ENCODE measurements at places on chromosomes 2 and 18.

- no peak for DNase-seq
Measured at GRCh38 chr2:230953845-230954244, 28.8 kb upstream of the GPR55 start.

- DNase-seq = no peak
Measured at GRCh38 chr18:37559194-37559593, 6.4 kb downstream of the CELF4 start.

DNA sequence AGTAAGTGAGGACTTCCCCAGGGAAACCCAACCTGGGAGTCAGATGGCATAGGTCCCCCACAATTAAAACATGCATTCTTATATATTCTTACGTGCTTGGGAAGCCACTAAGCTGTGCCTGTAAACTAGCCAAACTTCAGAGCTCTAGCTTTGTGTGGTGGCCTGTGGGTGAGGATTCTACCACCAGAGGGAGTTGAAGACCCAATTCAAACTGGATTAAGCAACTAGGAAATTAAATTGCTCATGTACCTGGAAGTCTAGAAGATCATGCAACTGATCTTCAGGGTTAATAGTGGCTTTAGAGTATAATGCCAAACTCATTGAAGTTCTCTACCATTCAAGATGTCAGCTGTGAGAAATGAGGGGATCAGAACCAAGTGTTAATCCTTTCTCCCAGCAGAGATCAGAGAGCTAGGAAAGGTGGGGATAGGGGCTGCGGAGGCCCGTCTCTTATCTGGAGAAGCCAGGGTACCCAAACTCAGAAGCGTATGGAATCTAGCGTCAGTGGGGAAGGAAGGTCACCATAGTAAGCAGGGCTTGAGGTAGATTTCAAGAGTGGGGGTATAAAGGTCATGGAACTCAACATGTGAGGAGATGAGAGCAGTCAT is 53.2 kb upstream of the CCDC85A start:
- DNase-seq = no peak

DNA sequence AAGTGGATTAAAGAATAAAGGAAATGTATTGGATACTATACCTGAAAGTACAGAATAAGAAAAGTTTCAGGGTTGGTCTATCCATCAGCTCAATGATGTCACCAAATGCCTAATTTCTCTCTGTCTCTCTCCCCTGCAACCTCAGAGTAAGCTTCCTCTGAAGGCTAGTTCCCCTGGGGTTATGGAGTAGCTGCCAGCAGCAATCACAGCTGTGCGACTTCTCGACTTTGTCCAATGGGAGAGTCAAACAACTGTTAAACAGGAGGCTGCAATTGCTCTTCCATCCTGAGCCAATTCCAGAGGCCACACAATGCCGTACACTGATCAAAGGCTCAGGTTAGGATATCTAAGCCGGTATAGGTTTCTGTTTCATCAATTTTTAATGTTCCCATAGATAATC is 95.3 kb upstream of the FANCL start:
- DNase-seq = no peak

- DNase-seq = no peak
Measured at GRCh38 chr2:9753665-9754531, 89.4 kb upstream of the TAF1B start.

- no peak for DNase-seq
Measured at GRCh38 chr2:174259981-174260380, 11.6 kb upstream of the OLA1 start.

DNA sequence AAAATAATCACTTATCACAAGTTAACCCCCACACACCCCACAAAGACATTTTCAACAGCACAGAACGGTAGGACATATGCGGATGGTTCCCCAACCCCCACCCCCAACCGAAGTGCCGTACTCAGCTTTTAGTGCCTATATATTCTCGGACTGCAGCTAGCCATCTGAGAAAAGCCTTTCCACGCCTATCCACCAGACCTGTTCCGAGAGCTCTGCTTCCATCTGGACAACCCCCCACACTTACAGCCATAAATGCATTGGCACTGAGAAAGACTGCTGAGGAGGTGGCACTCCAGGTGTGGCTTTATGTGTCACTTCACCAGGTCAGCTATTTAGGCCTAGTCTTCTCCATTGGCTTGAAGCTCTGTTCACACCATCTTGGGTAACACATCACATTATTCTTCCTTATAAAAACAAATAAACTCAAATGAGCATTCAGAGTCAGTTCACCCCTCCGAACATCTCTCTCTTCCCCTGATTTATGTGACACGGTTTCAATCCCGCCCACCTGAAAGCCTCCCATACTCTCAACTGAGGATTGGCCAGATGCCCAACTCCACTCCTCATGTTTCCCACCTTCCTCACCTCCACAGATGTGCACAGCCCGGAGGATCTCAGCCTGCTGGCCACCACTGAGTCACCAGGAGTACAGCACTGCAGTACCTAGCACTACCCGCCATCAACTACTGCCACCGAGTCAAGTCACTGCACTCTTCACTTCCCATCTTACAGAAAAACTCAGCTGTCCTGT is 127.4 kb downstream of the CACNB4 start:
- no peak for DNase-seq

- DNase-seq = no peak
Measured at GRCh38 chr2:64284751-64285150, 140.5 kb upstream of the PELI1 start.

DNA sequence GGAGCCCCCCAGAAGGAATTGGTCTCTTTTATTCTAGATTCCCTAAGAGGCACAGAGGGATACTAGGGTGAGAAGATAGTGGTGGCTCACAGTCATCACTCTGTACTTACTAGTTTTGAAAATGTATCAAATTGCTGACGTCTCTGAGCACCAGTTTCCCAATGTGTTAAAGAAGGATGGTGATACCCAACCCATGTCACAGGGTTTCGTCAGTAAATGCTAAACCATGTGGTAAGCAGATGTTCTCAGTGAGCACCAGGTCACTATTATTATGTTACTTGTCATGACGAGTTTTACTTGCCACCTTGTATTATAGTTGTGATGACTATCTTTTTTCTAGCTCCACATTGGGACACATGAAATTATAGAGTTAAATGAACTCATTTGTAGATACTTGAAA is 54.7 kb downstream of the NEDD4L start:
- DNase-seq = no peak

DNA sequence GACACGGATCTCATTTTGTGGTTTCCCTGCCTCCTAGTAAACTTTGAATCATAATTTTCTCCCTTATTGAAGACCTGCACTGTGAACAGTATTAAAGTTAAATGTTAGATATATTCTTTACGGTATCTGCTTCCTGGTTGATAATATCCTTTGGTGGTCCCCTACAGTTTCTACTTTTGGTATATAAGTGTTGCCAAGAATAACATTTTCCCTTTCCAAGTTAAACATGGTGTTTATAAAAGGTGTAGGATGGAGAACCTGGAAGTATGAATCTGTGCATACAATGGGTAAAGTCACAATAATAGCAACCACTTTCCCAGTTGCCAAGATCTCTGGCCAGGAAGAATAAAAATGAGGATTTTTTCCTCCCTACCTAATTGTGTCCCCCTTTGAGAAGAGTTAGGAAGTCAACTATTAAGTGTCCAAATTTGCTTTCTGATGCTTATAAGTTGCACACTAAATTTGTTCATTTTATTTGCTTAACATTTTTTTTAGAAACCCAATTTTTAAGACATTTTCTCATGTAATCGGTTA is 201.0 kb upstream of the STK17B start:
- no peak for DNase-seq

GRCh38 chr18:70423120-70423519 is 134.3 kb downstream of the SOCS6 start:
- no peak for DNase-seq

GRCh38 chr18:22084547-22084946 is 84.8 kb upstream of the GATA6 start:
- no peak for DNase-seq

- no peak for DNase-seq
Measured at GRCh38 chr2:24816884-24817283, 23.7 kb downstream of the CENPO start.

DNA sequence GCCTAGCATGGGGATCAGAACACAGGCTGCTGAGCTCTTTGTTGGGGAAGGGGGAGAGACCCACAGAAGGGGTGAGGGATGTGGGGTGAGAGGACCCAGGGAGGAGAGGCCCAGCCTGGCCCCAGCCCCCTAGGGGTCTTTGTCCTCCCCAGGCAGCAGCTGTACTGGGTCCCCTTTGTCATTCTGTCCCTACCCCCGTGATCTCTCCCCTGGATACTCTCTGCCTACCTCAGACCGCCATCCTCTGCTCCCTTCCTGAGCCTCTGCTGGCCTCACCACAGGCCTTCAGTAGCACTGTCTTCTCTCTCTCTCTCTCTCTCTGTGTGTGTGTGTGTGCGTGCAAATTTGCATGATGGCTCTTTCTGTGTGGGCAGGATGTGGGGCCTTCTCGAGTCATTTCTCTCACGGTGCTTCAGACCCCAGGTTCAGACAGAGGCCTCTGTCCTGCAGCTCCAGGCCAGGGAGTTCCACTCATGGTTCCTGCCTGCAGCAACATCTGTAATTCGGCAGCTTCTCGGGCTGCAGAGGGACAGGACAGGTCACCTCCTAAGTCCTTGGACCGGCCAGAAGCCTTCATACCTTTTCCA is 1.4 kb downstream of the PSD4 start:
- peak; percentile 52 for DNase-seq

DNA sequence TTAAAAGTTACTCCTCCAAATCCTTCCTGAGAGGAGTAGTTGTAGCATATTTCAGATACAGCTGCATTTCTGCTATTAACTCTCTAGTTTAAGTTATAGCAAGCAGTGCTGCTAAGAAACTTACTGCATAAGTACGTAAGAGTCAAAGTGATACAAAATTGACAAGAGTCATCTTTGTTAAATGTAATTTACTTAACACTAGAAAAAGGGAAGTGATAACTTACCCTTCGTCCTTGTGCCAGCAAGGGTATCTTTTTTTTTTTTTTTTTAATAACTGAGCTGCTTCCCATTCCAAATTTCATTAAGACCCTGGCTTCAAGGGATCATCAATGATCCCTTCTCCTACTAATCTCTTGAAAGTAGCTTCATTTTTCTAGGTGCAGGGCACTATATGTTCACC is 493.0 kb downstream of the PLCL1 start:
- no peak for DNase-seq

GRCh38 chr2:16311521-16312440 is 353.9 kb downstream of the CYRIA start:
- no peak for DNase-seq

GRCh38 chr2:136764452-136765255 is 691 bp upstream of the THSD7B start:
- no peak for DNase-seq

GRCh38 chr2:2332381-2332780 is 1.3 kb upstream of the MYT1L start:
- DNase-seq = no peak

DNA sequence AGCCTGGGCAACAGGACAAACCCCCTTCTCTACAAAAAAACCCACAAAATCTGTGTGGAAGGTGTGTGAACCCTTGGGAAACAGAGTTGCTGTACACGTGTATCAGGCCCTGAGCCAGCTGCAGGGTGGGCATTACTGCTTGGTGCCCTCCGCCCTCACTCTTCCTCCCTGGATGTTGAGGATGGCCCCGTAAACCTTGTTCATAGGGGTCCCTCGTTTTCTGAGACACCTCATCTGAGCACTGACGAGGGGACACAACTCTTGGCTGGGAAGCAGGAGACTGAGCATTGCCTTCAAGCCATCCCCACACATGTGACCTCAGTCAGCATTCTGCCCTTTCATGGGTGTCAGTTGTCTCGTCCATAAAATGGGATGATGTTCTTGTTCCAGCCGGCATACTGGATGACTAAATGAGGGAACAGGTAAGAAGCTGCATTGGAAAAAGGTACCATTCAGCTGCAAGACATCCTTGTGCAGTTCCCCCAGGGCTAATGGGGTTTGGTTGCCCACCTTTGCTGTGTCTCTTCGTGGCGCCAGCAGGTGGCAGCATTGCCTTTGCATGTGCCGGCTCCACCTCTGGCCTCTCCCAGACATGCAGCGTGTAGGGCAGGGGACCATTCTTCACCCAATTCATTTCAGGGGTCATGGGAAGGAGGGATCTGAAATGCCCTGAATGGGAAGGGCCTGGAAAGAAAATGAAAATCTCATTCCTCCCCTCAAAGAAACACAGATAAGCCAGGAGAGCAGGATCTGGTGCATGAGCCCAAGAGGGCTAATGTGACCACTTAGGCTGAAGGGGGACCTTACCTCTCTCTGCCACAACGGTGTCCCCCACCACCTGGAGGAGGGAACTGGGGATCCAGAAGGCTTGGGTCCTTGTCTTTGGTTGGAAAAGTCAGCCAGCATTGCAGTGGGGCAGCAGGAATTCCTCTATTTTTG is 36.4 kb upstream of the HAAO start:
- DNase-seq = peak; percentile 21

DNA sequence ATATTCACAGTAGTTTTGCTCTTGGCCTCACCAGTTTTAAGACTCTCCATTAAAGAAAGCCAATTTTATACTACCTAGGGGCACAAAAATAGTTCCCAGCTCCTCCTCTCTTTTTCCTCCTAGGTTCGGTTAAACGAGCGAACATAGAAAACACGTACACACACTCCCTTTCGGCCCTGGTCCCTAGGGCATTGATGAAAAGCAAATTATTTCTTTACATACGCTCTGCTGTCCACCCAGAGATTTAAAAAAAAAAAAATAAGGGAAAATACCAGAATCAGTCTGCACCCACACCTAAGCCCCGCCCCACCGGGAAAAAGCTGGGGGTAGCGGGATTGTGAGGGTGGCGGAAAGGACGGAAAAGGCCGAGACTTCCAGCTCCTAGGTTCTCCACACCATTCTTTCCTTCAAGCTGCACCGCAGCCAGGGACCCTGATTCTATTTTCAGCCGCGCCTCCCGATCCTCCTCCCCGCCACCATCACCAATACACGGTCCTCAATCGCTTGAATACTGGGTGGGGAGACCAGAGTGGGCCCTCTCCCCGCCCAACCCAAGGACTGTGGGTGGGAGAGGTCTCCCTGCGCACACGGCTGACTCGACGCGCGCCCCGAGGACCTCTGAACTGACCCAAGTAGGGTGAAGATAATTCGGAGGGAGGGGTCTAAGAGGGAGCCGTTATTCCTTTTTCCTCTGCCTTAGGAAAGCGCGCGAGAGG is 769 bp downstream of the ATF2 start:
- DNase-seq = no peak

DNA sequence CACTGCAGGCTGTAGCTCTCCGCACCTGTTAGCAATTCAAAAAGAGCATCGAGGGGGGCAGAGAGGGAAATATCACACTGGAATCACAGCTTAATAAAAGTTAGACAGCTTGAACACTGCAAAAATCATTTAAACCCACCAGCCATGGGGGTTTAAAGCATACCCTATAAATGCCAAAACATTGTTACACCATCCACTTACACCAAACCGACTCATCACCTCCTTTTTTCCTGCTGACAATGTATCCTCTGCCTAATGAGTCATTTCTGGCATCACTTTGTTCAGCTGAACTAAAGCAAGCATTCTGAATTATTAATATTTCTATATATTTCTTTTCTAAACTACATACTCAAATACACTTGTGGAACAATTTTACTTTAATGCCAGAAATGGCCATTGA is 21.6 kb downstream of the MC4R start:
- DNase-seq = no peak

GRCh38 chr2:215218587-215219577 is 80.5 kb upstream of the ABCA12 start:
- DNase-seq = no peak

- DNase-seq = no peak
Measured at GRCh38 chr18:23377669-23378301, 75.3 kb upstream of the RIOK3 start.
